ENCODE measurements at places on chromosomes 4 and X.

- DNase-seq, result no peak
Measured at GRCh38 chrX:46957297-46957696, 45.1 kb downstream of the JADE3 start.

- DNase-seq, result no peak
Measured at GRCh38 chrX:64885850-64886249, 90.4 kb downstream of the ZC4H2 start.

- DNase-seq, result no peak
Measured at GRCh38 chr4:119489305-119489704, 139.3 kb downstream of the PDE5A start.

DNA sequence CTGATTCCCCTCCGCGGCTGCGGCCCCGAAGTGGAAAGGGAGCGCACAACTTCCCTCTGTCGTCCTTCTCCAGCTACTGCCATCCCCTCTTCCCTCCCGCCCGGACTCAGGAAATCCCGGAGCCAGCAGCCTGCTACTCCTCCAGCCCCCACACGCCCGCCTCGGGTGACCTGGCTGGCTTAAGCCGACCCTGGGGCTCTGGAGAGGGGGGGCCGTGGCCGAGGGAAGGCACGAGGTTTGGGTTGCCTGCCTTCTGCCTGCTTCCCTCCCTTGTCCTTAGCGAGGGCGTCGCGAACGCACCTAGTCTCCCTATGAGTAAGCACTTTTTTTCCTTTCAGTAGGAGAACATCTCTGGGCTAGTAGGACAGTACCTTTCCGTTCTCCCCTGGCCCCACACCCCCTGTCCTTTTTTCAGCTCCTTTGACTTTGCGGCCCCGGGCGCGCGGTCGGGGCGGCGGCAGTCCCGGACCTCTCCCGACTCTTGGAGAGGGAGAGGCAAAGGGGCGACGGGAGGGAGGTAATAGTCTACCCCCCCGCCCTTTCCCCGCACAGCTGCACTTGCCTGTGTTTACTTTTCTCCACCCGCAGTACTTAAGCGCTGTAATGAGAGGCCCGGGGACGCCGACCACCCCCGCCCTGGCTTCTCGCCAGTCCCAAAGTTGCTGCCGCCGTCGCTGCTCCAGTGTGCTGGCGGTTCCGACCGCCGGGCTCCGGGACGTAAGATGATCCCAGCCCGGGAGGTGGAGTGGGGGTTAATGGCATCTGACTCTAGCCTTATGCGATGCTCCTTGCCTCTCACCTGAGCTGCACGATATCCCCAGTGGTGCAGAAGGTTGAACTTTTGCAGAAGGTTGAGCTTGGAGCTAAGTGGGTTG, 868 bp downstream of the PLS3 start:
- DNase-seq, result no peak

DNA sequence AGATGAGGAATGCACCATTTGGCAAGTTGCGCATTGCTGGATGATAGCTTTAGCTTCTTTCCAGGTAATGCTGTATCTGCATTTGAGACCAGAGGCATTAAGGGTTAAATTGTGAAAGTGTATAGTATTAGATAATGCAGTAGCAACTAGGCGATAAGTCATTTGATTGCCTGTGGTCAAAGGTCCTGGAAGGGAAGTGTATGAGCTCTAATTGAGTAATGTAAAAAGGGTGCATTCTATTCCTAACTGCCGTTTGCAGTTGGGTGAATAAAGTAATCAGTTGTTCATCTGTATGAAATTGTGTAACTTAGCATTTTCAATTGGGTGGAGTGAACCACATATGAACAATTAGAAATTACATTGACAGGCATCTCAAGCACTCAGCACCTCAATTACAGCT, 54.5 kb upstream of the WDR1 start:
- no peak for DNase-seq

- no peak for DNase-seq
Measured at GRCh38 chr4:152938237-152938947, 2.3 kb downstream of the FHDC1 start.

DNA sequence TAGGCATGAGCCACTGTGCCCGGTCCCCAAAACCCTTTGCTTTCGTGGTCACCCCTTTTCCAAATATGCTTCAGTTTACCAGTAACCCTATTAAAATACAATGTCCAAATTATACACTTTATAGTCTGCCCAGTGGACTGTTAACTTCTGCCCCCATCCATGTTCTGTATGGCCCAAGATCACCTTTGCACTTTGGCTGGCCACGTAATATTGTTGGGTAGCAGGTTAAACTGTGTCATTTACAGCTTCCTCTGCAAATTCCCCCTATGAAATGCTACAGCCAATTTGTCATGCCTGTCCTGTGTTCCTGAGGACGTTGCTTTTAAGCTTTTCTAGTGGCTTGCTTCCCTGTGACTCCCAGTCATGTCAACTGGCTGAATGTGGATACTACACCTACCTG, 101.1 kb upstream of the IL13RA1 start:
- DNase-seq, result no peak

DNA sequence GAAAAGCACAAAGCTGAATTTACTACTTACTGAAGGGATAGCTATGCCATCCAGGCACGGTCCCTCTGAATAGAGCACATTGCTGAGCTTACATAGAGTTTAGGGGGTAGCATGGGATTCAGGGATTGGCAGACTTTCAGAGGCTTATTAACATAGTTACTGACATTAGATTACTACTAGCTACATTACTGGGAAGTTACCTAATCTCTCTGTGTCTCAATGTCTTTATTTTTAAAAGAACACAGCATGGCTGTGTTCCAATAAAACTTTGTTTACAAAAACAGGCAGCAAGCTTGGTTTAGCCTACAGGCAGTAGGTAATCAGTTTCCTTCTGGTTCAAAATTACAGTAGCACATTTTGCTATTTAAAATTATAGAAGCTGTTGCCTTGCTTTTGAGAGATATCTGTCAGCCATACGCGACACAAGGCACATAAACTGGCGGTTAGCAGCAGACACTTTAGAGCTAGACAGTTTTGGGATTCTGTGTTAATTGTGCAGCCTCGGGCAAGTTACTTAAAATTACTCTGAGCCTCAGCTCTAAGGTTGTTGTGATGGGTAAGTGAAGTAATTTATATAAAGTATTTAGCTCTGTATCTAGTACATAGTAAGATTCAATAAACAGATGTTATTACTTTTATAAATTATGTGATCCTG, 6.9 kb downstream of the KLHL8 start:
- no peak for DNase-seq

DNA sequence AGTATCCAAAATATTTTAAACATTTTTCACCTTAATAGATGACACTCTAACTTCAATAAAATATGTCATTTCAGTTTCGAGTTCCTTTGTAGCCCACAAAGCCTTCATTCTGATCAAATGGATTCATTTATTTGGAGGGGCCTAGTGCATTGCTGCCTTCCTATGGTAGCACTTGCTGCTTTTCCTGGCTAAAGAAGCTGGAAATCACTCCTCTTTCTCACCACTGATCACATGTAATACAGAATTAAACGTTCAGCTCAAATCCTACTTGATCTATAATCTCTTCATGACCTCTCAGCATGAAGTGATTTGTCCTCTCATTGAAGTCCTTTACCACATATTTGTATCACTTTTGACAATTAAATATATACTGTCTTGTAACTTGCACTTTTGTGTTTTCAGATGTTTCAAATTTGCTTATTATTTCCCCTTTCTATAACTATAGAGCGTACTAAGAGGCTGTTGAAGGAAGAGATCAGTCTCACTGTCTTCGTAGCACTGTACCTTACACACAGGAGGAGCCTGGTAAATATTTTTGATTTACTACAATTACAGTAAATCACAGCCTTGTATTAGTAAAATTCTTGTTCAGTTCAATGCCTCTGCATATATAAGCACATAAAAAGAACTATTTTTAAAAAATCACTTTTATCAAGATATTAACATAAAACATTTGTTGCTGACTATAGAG, 555 bp downstream of the CFI start:
- DNase-seq, result no peak

DNA sequence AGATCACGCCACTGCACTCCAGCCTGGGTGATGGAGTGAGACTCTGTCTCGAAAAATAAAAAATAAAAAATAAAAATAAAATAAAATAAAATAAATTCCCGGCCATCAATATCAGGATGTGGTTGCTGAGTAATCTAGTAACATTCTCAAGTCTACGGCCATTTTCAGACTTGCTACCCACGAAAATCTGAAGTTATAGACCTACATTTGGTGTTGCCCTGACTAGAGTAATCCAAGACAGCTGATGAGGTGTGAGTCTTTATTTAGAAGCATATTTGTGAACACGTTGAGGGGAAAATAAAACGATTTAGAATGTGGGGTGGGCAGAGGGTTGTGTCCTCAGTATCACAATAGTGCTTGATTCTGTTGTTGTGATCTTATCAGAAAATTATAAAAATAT, 130.2 kb upstream of the MID1 start:
- no peak for DNase-seq

DNA sequence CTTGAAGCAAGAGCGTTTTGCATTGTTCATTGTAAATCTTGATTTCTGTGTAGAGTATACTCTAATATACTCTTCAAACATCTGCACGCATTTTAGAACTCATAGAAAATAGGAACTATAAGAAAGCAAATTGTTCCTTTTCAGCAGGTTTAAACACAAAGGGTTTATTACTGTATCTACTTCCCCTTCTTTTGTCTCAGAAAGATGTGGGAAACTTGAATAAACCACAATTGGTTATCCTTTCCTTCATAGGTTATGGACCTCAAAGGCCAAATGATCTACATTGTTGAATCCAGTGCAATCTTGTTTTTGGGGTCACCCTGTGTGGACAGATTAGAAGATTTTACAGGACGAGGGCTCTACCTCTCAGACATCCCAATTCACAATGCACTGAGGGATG, 46.0 kb upstream of the GUCY1B1 start:
- no peak for DNase-seq
